Subcutaneous preadipocyte (primary cell): ENCODE measurements at places on chromosomes 12 and 14. TPM values are rescaled to one million over a fixed set of nuclear protein-coding genes. Genes with fewer than 3 reads are reported as not detected.

Gene ZNF385A
- 0.37 and 1.4 TPM in 2 replicates for total RNA-seq

Gene HOXC9
- total RNA-seq: 2.9 and 8.8 TPM in 2 replicates

Gene ANKS1B
- 5.9 and 14.3 TPM in 2 replicates for total RNA-seq

Gene PPP1R36
- 0.20 TPM in 1 of 2 replicates, not detected in the other for total RNA-seq

Gene CELA1
- not detected in 2 replicates for total RNA-seq

Gene KLRK1
- not detected in 2 replicates for total RNA-seq

Gene ITGB7
- 0.78 and 1.1 TPM in 2 replicates for total RNA-seq

Gene REM2
- total RNA-seq: 0.37 TPM in 1 of 2 replicates, not detected in the other

Gene PARPBP
- total RNA-seq: 14.3 and 20.5 TPM in 2 replicates

Gene ADAMTS20
- not detected in 2 replicates for total RNA-seq

Gene TGM1
- 0.78 and 1.1 TPM in 2 replicates for total RNA-seq

Gene SSTR1
- total RNA-seq: under 0.01 TPM in 2 replicates

Gene RFLNA
- not detected in 2 replicates for total RNA-seq

Gene CCDC184
- total RNA-seq: 0.37 and 0.39 TPM in 2 replicates

Gene CMA1
- not detected in 2 replicates for total RNA-seq

Gene IFNG-AS1
- total RNA-seq: not detected in 2 replicates

Gene SAMD15
- total RNA-seq: 2.2 and 5.1 TPM in 2 replicates

Gene DNAJC22
- total RNA-seq: 0.20 TPM in 1 of 2 replicates, not detected in the other

Gene OR10A7
- total RNA-seq: not detected in 2 replicates

Gene LAG3
- not detected in 2 replicates for total RNA-seq

Gene JPH4
- total RNA-seq: not detected in 2 replicates

Gene RTN1
- total RNA-seq: under 0.01 TPM in 2 replicates

Gene TAS2R50
- 2.6 and 3.7 TPM in 2 replicates for total RNA-seq

Gene FAM90A1
- total RNA-seq: 0.20 TPM in 1 of 2 replicates, not detected in the other

Gene MANSC1
- 2.2 and 3.3 TPM in 2 replicates for total RNA-seq

Gene CD69
- not detected in 2 replicates for total RNA-seq

Gene LALBA
- not detected in 2 replicates for total RNA-seq

Gene A2M
- total RNA-seq: 1.2 and 8.5 TPM in 2 replicates

Gene BCL11B
- 0.20 and 0.37 TPM in 2 replicates for total RNA-seq

Gene RPGRIP1
- not detected in 2 replicates for total RNA-seq

Gene WSCD2
- not detected in 2 replicates for total RNA-seq

Gene MEG3
- total RNA-seq: 166 and 169 TPM in 2 replicates

Gene UBR7
- total RNA-seq: 32.6 and 33.1 TPM in 2 replicates

Gene AMHR2
- total RNA-seq: not detected in 2 replicates

Gene PAX9
- total RNA-seq: 0.37 and 0.39 TPM in 2 replicates

Gene AQP6
- total RNA-seq: not detected in 2 replicates

Gene PRPH
- total RNA-seq: not detected in 2 replicates

Gene P2RX2
- total RNA-seq: not detected in 2 replicates

Gene RIPK3
- total RNA-seq: 3.7 TPM in 2 replicates

Gene LYSET
- total RNA-seq: 3.7 and 7.2 TPM in 2 replicates

Gene ZNF664
- 43.4 and 49.3 TPM in 2 replicates for total RNA-seq

Gene TMEM229B
- total RNA-seq: 0.20 and 0.37 TPM in 2 replicates

Gene EVL
- 27.2 and 32.5 TPM in 2 replicates for total RNA-seq

Gene REP15
- 2.6 and 6.3 TPM in 2 replicates for total RNA-seq

Gene AICDA
- total RNA-seq: not detected in 2 replicates

Gene FZD10
- 1.1 TPM in 1 of 2 replicates, not detected in the other for total RNA-seq

Gene IFT81
- total RNA-seq: 11.5 and 14.3 TPM in 2 replicates

Gene ANO2
- not detected in 2 replicates for total RNA-seq

Gene GLIPR1L1
- not detected in 2 replicates for total RNA-seq

Gene KRT3
- total RNA-seq: not detected in 2 replicates

Gene TCTN2
- 12.5 and 13.6 TPM in 2 replicates for total RNA-seq

Gene LUM
- total RNA-seq: 56.2 and 67.2 TPM in 2 replicates

Gene FSCB
- total RNA-seq: not detected in 2 replicates

Gene KLHL33
- total RNA-seq: under 0.01 and 0.20 TPM in 2 replicates

Gene C12orf54
- total RNA-seq: not detected in 2 replicates

Gene LPAR5
- not detected in 2 replicates for total RNA-seq

Gene LIN7A
- total RNA-seq: 6.3 and 8.5 TPM in 2 replicates

Gene LBHD2
- not detected in 2 replicates for total RNA-seq

Gene GABARAPL1
- total RNA-seq: 9.8 and 16.5 TPM in 2 replicates

Gene PTPRB
- total RNA-seq: under 0.01 TPM in 1 of 2 replicates, not detected in the other
